ENCODE measurements at places on chromosomes 2 and 18.

- no peak for DNase-seq
These were observed 93.5 kb downstream of the TMEM163 start for GRCh38 chr2:134625311-134625710.

DNA sequence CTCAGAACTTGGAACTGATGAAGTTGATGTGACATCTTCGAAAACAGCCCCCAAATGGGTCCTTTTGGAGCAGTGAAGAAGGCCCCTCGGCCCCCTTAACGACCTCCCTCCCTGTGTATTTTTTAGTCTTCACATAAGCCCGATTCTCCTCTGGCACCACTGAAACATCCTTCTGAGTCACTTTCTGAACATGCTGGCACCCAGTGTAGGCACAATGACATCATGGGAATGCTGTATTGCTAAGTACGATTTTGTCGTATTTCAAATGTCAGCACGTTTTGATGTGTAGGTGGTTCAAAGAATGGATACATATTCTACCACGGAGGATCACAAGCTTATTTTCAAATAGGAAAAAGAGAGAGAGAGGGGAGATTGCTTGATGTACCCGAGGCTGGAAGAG lies 111.7 kb upstream of the RIOK3 start:
- DNase-seq: peak; percentile 14

DNA sequence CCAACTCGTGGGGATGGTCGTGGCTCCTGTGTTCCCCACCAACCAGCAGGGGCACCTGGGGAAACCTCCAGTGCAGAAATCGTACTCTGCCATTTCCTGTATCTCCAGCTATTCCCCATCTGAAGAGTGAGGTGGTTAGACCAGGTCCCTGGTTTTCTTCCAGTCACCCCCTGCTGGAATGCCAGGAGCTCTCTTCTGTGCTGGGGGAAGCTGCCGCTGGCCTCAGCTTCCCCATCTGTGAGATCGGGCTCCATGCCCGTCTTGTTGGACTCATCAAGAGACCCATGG lies 119.7 kb downstream of the INHBB start:
- DNase-seq: no peak

GRCh38 chr2:24274809-24275208 lies 85.5 kb downstream of the ITSN2 start:
- no peak for DNase-seq

DNA sequence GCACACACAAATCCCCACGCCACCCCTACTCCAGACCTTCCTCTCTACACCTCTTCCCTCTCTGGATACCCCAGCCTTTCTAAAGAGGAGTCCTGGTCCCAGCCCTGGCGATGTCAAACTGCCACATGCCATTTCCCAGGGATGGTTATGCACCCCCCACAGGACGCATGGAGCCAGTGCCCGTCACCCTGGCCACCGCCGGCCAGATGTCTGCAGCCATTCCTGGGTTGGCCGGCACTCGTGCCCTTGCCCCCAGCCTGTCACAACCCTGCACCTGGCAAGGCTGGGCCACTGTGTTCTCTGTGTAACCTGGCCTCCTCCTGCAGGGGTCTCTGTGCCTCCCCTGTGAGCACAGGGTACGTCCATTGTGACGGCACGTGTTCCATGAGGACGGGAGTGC lies 58.1 kb upstream of the NFATC1 start:
- no peak for DNase-seq

DNA sequence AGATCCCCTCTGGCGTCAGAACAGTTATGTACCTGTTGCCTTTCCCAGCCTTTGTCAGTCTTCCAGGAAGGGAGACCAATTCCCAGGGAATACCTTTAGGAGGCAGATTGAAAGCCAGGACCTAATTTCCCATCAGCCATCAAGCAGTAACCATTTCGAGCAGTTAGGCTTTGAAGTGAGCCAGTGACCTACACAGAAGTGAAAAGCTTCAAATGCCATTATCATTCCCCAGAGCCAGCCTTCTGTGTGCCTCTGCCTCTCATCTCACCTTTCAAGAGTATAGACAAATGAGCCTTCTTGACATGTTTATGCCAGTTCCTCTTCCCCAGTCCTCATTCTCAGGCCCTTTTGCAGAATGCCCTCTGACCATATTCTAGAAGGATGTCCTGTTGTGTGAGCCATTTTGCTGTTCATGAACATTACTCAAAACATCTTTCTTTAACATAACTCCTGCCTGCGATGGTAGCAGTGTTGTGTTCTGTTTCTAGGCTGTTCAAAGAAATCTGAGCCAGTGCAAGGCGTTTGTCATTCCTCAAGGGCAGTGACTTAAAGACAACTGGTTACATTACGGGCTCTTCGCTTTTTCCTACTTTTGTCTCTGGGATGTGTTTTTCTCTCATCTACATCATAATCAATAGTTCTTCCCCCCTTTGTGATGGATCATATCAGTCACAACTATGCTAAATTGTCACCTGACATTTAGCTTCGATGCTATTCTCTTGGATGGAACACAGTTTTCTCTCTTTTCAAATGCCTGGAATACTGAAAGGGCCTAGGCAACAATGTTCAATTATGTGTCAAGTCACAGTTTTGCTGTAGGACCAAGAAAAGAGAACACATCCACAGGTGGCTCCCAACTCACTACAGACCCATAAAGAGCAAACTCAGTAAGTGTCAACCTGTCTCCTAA lies 138.6 kb downstream of the ALK start:
- no peak for DNase-seq

GRCh38 chr2:235402422-235402821 lies 91.4 kb upstream of the AGAP1 start:
- no peak for DNase-seq

- DNase-seq: no peak
These were observed 2.5 kb downstream of the CABLES1 start for GRCh38 chr18:23137788-23138216.

DNA sequence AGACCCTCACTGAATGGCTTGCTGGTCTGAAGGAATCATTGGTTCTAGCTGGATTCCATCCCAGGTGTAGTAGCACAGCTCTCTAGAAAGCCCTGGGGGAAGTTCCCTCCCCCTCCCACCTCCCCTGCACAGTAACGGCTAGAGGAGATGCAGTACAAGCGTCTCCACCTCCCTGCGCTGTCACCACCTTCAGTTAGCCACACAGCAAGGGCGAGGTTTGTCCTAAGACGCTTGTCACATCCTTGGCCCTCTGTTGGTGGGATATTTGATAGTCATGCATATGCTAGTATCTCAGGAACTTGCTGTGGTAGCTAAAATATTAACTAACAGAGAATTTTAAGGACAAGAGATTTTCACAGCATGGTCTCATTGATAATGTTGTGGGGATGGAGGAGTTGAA lies 19.4 kb downstream of the TRAPPC12 start:
- DNase-seq: no peak

DNA sequence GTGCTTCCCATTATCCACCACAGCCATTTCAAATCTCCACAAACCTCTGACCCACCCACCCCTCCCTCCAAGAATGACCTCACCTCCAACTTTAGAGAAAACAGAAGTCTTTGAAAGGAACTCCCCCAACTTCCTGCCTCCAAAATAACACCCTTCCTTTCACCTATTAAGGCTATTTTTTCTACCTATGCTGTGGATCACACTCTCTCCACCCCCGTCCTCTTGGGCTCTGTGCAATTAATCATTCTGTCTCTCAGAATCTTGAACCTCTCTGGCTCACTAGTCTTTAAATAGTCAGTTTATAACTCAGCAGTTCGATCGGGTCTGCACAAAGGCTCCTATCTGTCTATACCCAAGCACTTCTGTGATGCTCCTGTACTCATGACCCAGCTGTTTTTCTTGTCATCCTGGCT lies 37.3 kb upstream of the XPO1 start:
- no peak for DNase-seq

DNA sequence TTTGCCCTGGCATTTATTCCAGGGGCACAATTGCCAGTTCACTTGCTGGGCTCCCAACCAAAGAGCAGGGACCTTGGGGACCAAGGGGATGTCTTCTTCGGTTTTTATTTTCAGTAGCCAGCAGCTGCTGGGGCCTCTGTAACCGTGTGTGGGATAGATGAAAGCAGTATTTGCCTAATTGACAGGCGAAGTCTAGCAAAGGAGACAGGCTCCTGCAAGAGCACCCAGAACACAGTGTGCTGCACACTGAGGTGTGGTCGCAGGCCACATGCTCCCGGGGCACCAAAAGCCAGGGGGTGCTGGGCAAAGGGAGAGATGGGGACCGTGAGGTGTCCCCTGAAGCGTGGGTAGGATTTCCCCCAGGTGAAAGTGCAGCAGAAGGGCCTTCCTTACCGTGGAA lies 5.3 kb downstream of the SAG start:
- DNase-seq: no peak

DNA sequence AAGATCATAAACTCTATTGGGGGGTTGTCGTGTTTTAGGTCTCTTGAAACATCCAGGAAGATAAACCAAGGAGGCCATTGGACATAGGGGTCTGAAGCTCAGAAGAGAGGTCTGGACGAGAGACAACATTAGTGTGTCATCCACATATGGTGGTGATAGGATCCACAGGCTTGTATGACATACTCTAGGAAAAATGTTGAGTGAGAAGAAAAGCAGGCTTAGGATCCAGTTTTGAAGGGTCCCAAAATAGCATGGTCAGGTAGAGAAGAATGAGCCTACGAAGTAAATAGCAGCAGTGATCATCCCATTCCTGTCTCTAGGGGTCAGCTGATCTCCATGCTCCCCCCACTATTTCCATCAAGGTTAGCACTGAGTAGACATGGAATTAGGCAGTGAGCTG lies 166.8 kb downstream of the ANKRD30B start:
- DNase-seq: no peak

DNA sequence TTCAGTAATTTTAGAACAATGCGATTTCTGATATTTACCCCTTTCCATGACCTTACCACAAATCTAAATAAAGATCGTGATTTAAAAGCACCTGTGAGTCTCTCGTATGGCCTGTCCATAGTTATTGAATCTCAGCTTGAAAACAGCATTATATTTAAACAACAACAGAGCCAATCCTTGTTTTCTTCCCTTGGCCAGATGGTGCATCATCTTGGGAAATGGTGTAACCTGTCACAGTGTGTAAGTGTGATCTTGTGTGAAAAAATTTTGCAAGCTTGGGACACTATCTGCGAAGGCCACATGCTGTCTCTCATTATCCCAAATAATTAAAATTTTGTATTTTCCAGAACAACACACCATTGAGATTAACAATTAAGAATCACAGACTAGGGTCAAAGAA lies 262.7 kb upstream of the SPHKAP start:
- no peak for DNase-seq

- DNase-seq: no peak
These were observed 93.2 kb upstream of the CCDC150 start for GRCh38 chr2:196546151-196546919.

DNA sequence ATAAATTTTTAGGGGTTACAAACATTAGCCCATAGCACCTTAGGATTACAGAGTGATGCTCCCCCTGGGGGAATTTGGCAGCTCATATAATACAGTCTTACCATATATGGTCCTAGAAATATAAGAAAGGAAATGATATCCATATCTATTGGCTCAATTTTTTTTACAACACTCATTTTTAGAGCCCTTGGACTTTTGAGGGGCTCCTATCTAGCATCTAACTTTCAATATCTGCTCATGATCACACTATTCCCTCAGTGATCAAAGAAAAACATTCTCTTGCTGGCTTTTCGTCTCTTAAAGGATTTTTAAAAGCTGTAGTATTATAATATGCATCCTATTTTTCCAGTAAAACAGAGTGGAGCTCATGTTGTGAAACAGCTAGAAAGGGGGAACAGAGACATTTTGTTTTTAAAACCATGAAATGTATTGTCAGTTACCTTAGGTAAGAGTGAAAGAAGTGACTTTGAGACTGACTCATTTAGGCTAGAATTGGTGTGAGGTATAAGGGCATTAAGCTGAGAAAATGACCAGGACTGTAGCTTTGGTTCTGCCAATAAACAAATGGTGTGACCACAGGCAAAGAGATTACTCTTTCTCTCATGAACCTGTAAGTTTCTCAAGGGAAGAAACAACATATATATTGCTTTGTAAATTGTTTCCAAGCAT lies 65.8 kb downstream of the ALPK2 start:
- DNase-seq: no peak

- peak; percentile 32 for DNase-seq
These were observed 26.4 kb downstream of the ELP2 start for GRCh38 chr18:36155851-36156757.

DNA sequence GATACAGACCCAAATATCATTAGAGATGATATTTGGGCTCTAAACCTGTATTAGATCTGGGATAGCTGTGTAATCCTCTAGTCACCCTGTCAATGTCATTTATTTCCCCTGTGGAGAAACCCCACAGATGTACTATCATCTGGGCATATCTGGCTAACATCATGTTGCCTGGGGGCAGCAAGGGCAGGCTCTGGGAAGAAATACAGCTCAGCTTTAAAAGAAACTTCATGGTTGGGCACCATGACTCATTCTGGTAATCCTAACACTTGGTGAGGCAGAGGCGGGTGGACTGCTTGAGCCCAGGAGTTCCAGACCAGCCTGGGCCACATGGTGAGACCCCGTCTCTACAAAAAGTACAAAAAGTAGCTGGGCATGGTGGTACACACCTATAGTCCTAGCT lies 282.5 kb downstream of the SLC8A1 start:
- DNase-seq: no peak

- no peak for DNase-seq
These were observed 128.0 kb downstream of the ABCA12 start for GRCh38 chr2:215010390-215010789.

- DNase-seq: peak; percentile 9
These were observed 43.4 kb downstream of the RNF144A start for GRCh38 chr2:6960659-6961058.

DNA sequence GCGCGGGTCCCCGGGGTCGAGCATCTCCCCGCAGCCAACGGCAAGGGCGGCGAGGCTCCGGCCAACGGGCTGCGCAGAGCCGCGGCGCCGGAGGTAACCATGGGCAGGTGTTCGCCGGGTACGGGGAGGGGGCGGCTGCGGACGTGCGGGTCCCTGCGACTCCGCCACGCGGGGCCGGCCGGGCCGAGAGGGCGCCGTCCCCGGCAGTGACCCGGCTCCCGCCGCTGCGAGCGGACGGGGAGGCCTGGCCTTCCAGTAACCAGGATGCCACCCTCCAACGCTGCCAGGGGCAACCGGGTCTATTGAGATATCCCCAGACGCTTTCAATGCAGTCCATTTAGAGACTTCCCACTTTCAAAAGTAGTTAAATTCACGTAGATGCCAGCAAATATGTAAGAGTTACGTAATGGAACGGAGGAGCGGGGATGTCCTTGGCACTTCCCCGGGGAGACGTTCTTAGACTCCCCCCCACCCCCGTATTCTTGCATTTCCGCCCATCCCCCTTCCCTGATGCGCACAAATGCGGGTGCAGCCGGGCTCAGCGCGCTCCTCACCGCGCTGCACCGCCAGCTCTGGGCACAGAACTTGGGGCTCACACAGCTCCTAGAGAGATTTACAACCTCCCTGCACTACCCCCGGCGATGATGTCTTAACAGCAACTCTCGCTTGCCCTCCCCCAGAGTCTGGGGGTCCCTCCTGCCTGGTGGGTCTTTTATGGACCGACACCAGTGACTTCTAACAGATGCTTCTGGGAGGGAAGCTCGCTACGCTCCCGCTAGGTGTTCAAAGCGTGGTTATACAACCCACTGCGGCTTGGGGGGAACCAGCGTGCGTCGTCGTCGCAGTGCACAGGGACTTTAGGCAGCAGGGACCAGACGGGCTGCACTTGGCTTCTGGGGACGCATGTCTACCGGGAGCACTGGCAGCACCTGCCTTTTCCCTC lies 657 bp downstream of the SGPP2 start:
- no peak for DNase-seq

All from fibroblast of skin of scalp (primary cell).